Umbilical cord (tissue), 2 donors: ENCODE measurements at places on chromosomes 12 and 14. TPM values are rescaled to one million over a fixed set of nuclear protein-coding genes. Genes with fewer than 3 reads are reported as not detected.

DNA sequence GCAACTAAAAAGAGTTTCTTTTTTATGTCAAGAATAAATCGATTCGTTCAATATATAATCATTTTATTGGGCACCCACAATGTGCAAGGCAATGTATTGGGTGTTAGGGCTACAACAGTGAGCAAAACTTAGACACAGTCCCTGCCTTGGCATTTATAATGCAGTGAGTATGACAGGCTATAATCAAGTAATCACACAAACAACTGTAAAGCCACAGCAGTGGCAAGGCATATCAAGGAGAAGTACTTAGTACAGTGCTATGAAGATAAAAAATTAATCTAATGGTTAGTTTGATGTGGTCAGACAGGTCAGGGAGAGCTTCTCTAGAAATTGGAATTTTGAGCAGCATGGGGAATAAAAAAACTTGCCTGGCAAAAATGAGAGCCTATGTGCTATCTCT lies 39.5 kb upstream of the OTOGL start:
- no peak for DNase-seq

Gene DPPA3
- total RNA-seq: not detected

DNA sequence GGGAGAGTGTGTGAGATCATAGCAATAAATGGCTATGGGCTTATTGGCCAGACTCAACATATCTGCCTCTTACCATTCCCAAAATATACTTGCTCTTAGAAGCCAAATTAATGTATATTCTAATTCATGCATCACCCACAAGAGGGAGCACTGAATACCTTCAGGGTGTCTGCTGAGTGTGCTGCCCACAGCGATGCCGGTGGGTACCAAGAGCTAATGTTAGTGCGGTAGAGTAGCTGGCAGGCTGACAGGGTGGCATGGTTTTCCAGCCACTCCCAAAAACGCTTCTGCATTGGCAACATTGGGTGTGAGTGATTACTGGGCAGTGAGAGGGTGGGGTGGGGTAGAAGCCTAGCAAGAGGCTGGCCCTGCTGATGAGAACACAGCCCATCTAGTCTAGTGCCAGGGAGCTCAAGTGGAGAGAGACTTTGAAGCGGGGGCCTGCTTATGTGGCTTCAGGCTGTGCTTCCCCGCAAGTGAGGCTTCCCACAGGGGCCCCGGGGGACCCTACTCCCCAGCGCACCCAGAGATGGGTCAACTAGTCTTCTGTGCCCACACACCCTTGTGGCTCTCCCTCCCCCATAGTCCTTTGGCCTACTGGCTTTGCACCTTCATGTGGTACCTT lies 9.2 kb upstream of the PLEKHD1 start:
- DNase-seq: no peak

- peak; percentile 38 for DNase-seq
These were observed 30.1 kb downstream of the CLEC1A start for GRCh38 chr12:10068644-10069043.

- peak; percentile 68 for DNase-seq
These were observed 185.7 kb upstream of the GRIN2B start for GRCh38 chr12:14167005-14167628.

GRCh38 chr14:75811872-75812499 lies 150.9 kb downstream of the TTLL5 start:
- peak; percentile 67 for DNase-seq

DNA sequence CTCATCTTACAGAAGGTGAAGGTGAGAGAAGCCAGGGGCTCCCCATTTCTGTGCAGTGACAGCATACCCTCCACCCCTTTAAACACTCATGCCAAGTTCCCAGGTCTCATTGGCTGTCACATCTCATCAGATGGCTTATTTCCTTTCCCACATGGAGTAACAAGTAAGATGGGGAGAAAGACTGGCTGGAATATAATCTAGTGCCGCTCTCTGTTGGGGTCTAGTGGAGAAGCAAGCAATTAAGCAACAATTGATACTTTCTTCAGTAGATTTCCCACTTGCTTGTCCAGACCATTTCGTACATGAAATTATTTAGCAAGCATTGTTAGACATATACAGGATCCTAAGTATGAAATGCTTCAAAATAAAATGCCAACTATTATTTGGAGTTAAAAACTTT lies 92.2 kb downstream of the SLC5A8 start:
- DNase-seq: no peak

Gene TCL1A
- 9.4 TPM for total RNA-seq

Gene ANKRD33
- 2.9 TPM for total RNA-seq

Gene CACNA2D4
- 0.72 TPM for total RNA-seq

DNA sequence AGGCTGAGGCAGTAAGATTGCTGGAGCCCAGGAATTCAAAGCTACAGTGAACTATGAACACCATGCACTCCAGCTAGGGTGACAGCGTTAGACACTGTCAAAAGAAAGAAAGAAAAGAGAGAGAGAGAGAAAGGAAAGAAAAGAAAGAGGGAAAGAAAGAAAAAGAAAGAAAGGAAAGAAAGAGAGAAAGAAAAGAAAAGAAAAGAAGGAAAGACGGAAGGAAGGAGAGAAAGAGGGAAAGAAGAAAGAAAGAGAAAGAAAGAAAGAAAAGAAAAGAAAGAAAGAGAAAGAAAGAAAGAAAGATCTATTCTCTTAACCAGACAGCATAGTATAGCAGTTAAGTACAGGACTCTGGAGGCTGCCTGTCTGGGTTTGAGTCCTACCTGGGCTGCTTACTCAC lies 21.9 kb upstream of the DENND5B start:
- DNase-seq: no peak
